Left lung (tissue), 14 donors: ENCODE measurements at places on chromosomes 5 and 9. TPM values are rescaled to one million over a fixed set of nuclear protein-coding genes. Genes with fewer than 3 reads are reported as not detected.

The PCDHB12 gene
- 2.6 TPM for total RNA-seq

The GNG10 gene
- 56.9 TPM for total RNA-seq

The NTRK2 gene
- 0.29 TPM for total RNA-seq

The PCSK1 gene
- 0.47 TPM for total RNA-seq

The ZNF454 gene
- 4.2 TPM for total RNA-seq

The SPATA31C1 gene
- not detected for total RNA-seq

The ABCA2 gene
- 34.8 TPM for total RNA-seq

The RASGEF1C gene
- not detected for total RNA-seq

The NIM1K gene
- 1.2 TPM for total RNA-seq

The CSF2 gene
- total RNA-seq = 5.1 TPM

The SV2C gene
- 0.52 TPM for total RNA-seq

The PTGR1 gene
- 63.9 TPM for total RNA-seq

The STXBP1 gene
- 76.7 TPM for total RNA-seq

The OR1Q1 gene
- total RNA-seq = not detected

The NANS gene
- total RNA-seq = 72.0 TPM

The STK32A gene
- 22.5 TPM for total RNA-seq

The ARHGEF37 gene
- 7.3 TPM for total RNA-seq

The LCN2 gene
- total RNA-seq = 37.7 TPM

The TTLL11 gene
- 9.8 TPM for total RNA-seq

The IFNA13 gene
- total RNA-seq = not detected

The SLC34A3 gene
- 0.12 TPM for total RNA-seq

The INSYN2B gene
- 0.58 TPM for total RNA-seq

The IFNA10 gene
- total RNA-seq = not detected
